ENCODE measurements at places on chromosomes 2 and 18. TPM values are rescaled to one million over a fixed set of nuclear protein-coding genes. Genes with fewer than 3 reads are reported as not detected.

Gene RESP18
- not detected for total RNA-seq

Gene ADD2
- 0.23 TPM for total RNA-seq

Gene REG3A
- not detected for total RNA-seq

Gene SOX11
- not detected for total RNA-seq

Gene RAB3GAP1
- 70.1 TPM for total RNA-seq

All from MCF 10A (cell line).